Hindlimb muscle (tissue), 1 donor: ENCODE measurements at places on chromosomes 16 and 17. TPM values are rescaled to one million over a fixed set of nuclear protein-coding genes. Genes with fewer than 3 reads are reported as not detected.
A peak's percentile ranks its signal among the peaks of the same experiment; 100 is the strongest.

GRCh38 chr17:55666806-55667205 lies 55.9 kb downstream of the TMEM100 start:
- no peak for DNase-seq

- no peak for DNase-seq
Observed at GRCh38 chr17:19382531-19383444, 4.2 kb downstream of the MFAP4 start.

DNA sequence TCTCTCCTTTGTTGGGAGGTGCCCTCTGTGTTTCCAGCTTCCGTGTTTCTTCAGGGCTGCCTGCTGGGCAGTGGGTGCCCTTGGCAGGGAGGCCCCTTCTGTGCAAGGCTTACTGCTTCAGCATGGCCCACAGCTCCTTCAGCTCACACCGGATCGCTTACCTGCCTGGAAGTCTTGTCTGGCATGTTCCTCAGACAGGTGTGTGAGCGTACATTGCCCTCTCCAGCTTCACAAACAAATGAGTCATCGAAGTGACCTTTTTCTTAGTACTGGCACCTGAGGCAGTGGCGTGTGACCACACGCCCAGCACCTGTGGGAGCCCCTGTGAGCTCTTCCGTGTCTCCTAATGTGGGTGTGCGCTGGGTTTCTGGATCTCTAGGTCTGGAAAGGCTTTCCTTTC lies 3.5 kb downstream of the RAB40C start:
- DNase-seq, result no peak

KDM6B gene
- 22.5 TPM for polyA plus RNA-seq

IL17C gene
- polyA plus RNA-seq, result not detected

GRCh38 chr17:75843577-75844529 lies at the start of gene UNC13D:
TSS of gene UNC13D (minus strand) at chr17:75844404. CDS start at chr17:75844337, 67 bp downstream.
- no peak for DNase-seq

DNA sequence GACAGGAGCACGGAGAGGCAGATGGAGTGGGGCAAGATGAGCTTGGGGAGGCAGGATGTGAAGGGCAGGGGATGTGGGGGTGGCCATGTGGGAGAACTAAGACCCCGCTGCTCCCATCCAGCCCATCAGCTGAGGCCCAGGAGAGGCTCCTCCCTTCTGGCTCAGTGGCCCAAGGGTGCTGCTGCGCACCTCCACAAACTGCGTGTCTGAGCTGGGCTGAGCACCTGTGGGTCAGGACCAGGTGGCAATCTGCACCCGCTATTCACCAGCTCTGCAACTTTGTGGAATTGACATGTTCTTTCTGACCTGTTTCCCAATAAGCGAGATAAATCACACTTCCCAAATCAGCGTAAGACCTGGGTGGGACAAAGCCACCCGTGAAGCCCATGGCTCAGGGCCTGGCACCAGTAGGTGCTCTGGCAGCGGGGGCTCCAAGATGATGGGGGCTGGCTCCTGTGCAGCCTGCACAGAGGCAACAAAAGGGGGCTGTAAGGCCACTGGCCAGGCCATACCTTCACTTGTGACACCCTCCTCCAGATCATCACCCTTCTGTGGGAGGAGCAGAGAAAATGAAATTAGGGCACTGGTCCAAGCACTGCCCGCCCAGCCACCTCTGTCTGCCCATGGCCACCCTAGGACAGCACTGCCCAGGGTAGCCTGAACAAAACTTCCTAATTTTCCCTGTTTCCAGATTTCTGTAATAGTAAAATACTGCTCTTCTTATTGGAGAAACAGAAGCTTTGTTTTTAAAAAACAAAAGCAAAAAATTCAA lies 11.7 kb upstream of the SREBF1 start:
- no peak for DNase-seq

GRCh38 chr16:10297341-10298006 lies 88.4 kb upstream of the ATF7IP2 start:
- peak; percentile 10 for DNase-seq

- no peak for DNase-seq
Observed at GRCh38 chr17:52064791-52065211, 93.7 kb downstream of the CA10 start.

GRCh38 chr16:54577651-54578128 lies 291.1 kb upstream of the IRX3 start:
- no peak for DNase-seq
